Mucosa of gallbladder (tissue), 1 donor: ENCODE measurements at places on chromosomes 6 and 20. TPM values are rescaled to one million over a fixed set of nuclear protein-coding genes. Genes with fewer than 3 reads are reported as not detected.

- no peak for DNase-seq
Observed at GRCh38 chr6:33707771-33708170, 3.7 kb downstream of the UQCC2 start.

DNA sequence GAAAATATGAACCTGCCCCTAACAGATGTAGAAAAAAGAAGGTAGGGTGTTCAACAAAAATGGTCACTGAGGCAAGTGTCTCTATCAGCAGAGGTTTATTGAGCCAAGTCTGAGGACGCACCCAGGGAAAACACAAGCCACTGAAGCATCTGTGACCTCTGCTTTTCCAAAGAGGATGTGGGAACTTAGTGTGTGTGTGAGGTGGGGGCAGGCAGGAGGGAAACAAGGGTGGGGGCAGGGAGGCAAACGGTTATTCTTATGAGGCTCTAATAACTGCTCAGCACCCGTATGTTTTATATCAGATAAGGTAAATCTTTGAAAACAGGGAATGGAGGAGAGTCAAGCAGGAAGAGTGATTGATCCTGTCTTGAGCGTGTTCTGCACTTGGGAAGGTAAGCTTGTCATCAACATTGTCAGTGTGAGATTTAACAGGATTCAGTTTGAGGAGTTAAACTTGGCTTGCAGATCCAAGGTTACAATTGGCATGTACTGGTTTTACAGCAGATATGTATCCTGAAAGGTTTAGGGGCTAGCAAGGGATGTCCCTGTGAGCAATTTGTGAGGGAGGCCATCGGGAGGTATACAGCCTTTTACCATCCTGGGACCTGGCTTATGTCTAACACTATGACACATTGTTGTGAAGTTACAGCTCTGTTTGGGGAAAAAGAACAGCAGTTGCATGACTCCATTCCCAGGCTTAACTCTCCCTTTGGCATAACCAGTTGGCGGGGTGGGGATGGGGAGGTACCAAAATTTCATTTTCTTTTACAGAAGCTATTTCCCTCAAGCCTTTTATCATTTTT is 33.7 kb downstream of the NINL start:
- DNase-seq = no peak

GRCh38 chr20:1209447-1210387 is 6.5 kb downstream of the C20orf202 start:
- DNase-seq = no peak

DNA sequence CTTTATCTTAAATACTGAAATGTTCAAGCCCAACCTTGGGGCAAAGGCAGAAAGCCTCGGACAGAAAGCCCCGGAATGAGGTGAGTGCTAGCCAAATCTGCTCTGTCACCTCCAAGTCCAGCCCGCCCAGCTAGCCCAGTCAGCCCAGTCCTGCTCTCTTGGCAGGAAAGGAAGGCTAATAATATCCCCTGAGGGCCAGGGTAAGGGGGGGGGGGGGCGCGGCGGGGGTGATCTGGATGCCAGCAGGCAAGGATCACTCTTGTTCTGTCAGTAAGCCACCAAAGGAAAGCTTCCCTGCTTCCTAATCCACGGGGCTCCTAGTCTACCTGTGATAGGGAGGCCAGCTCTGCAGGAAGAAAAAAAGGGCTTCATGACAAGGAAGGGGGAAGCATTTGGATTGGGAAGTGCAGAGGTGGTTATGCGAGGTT is 1.1 kb downstream of the NDRG3 start:
- DNase-seq = no peak

GRCh38 chr6:169344750-169345065 is 91.1 kb upstream of the THBS2 start:
- DNase-seq = no peak

DNA sequence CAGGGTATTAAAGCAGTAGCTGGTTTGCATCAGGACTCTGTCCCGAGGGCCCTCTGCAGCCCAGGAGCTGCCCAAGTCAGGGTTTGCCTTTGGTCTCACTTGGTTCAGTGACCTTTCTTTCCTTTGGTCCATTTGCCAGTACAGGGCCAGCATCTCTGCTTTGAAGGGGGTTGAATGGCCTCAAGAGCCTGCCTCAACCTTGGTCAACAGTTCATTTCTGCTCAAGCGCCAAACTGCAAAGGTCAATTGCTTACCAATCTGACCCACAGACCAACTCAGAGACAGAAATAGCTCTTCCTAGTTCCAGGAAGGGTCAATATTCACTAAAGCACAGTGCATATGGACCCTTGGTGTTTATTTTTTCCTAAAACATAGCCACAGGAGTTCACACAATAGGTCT is 19.4 kb downstream of the VIP start:
- no peak for DNase-seq

- DNase-seq = no peak
Observed at GRCh38 chr6:168181876-168182275, 102.9 kb upstream of the FRMD1 start.

DNA sequence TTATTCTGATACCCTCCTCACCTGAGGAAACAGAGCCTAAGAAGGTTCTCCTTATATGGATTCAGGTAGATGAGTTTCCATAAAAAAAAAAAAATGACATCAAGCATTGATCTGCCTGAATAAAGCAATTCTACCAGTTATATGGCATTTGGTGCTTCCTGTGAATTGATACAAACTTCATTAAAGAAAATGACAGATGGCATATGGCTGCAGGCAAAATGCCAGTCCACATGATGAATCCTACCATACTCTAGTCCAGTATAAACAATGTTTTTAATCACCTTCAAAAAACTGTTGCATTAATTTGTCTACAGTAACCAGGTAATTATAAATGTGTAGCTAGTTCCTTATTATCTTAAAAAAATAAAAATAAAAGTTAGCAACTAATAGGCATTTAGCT is 559.2 kb upstream of the FLRT3 start:
- no peak for DNase-seq

GRCh38 chr6:135096403-135097130 is 41.9 kb upstream of the HBS1L start:
- DNase-seq = no peak

- DNase-seq = no peak
Observed at GRCh38 chr6:154361476-154361875, 4.9 kb upstream of the IPCEF1 start.

- no peak for DNase-seq
Observed at GRCh38 chr6:131061041-131061750, 1.8 kb downstream of the EPB41L2 start.

GRCh38 chr6:112634376-112634775 is 287.2 kb downstream of the RFPL4B start:
- DNase-seq = no peak

DNA sequence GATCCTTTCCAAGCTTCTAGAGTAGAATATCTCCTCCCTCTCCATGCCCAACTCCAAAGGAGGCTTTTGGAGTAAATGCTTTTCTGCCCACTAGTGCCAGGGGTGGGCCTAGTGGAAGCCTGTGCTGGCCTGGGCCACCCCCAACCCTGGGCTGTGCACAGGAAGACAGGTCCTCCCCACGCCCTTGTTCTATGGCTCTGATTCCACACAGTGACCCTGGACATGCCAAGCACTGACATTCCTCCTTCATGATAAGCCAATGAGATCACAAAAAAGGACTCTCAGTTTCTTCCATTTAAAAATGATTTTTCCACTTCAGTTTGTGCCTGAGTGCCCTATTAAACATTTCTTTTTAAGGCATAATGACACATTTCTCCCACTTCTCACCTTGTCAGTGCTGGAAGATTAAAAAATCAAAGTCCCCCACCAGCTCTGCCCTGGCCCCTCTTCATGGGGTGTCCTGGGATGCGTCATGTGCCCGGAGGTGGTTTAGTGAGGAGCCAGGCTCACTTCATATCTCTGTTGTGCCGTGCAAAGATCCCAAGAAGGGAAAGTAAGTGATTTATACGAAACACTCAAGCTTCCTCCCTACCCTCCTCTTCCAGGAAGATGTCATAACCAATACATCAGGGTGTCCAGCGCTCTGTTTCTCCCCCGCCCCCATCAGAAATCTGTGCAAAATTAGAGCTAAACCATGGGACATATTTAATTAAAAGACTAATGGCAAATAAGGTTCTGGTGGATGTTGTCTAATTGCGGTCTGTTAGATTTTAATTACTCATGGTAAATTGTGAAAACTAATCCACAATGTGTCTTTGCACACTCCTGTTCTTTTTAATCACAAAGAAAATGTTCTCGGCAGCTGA is 255.0 kb downstream of the NRN1 start:
- no peak for DNase-seq

GRCh38 chr6:96659084-96659845 is 96.3 kb downstream of the FHL5 start:
- DNase-seq = no peak

DNA sequence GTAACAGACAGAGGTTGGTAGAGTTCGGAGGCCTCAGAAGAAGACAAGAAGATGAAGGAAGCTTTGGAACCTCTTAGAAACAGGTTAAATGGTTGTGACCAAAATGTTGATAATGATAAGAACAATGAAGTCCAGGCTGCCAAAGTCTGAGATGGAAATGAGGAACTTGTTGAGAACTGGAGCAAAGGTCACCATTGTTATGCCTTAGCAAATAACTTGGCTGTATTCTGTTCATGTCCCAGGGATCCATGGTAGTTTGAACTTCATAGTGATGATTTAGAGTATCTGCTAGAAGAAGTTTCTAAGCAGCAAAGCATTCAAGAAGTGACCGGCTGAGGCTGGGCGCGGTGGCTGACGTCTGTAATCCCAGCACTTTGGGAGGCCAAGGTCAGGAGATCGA is 11.1 kb upstream of the LSM14B start:
- no peak for DNase-seq

DNA sequence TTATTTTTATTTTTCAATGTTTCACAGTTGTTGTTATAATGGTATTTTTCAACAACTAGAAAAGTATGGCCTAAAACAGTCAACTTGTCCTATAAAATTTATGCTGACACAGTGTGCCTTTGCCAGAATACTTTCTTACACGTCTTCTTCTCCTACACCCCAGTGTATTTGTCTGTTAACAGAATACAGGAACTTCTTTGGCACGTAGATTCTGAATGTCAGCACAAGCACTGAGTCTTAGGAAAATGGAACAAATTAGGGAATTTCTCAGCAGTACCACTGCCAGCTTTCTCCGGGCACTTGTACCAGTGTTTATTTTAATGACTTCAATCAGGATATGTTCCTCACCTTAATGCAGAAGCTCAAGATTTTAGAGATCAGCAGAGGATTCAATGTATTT is 26.7 kb upstream of the AKIRIN2 start:
- no peak for DNase-seq

DNA sequence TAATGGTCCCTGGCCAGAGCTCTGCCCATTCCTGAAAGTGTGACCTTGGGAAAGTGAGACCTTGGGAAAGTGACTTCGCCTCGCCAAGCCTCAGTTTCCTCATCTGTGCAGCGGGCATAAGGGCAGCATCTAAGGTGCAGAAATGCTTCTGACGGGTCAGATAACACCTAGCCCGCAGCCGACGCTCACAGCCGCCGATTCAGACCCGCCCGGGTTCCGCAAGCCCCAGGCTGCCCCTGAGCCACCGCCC is 486 bp downstream of the FKBP1A start:
- no peak for DNase-seq

DNA sequence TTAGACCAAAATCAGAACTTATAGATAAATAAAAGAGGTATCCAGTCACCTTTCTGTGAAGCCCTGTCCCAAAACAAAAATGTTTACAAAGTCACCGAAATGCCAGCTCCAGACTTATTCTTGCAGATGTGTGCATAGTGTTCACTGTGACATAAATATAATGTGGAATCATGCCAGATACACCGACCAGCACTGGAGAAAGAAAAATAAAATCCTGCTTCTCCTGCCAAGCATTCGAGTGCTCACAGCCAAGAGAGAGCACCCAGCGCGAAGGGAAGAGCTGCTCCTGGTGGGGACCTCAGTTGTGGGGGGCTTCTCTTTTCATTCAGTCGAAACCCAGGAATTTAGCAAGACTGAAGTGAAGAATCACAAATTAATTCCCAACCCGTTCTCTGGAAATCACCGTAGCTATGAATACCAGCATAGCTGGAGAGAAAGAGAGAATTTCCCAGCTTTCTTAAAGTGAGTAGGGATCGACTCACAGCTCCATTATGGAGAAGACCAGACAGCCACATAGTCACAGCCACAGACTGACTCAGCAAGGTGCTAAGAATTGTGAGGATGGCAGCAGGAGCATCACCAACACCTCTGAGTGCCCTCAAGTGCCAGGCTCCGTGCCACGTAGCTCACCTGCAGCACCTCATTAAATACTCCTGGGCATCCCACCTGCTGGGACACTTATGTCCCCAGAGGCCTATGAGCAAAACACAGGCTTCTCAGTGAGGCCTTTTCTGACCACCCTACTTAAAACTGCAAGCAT is 33.2 kb downstream of the BFSP1 start:
- DNase-seq = no peak

- no peak for DNase-seq
Observed at GRCh38 chr6:167400482-167401138, 75.7 kb downstream of the TTLL2 start.

Gene TNNC2
- total RNA-seq = 0.81 TPM

Gene NTSR1
- total RNA-seq = 0.40 TPM

Gene GRIK2
- 1.2 TPM for total RNA-seq

Gene GPX6
- total RNA-seq = not detected

Gene SLC22A2
- 1.4 TPM for total RNA-seq
